ENCODE measurements at places on chromosomes 3 and 15.

DNA sequence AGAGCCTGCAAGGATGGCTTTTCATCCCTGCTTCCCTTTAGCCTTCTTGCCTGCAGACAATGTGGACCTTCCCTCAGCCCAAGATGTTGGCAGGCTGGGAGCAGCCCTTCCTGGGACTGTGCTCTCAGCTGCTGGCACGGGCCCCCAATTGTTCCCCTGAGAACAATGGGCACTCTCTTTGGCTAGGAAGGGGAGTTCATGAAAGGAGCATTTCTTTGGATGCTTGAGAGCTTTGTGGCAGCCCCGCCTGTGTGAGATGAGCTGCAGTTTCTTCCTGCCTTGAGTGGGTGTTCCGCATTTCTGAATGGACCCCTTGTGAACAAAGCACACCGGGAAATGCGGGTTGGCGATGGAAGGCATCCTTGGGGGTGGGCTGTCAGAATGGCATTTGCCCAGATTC lies 35.0 kb upstream of the BSN start:
- no peak for DNase-seq

DNA sequence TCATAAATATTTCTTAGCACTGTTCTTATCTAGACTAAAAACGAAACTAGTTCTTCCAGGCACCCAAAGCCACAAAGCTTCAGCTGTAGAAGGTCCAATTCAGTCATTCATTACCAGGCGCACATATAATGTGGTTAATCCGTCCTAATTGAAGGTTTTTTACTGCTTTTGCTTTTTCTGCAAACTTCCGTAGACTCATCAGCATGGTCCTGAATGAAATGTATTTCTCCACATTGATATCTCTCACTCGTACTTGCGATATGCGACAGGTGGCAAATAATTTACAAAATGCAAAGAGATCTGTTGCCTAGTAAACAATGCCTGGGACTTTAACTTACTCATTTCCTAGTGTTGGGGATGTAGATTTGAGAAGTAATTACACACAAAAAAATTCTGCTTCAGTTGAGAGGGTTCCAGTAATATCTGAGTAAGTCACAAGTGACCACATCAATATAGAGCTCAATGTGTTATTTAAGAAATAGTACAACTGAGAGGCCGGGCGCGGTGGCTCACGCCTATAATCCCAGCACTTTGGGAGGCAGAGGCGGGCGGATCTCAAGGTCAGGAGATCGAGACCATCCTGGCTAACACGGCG lies 75.0 kb upstream of the MBNL1 start:
- DNase-seq: peak; percentile 77

GRCh38 chr3:189298469-189299375 lies 127.0 kb downstream of the TPRG1 start:
- no peak for DNase-seq

DNA sequence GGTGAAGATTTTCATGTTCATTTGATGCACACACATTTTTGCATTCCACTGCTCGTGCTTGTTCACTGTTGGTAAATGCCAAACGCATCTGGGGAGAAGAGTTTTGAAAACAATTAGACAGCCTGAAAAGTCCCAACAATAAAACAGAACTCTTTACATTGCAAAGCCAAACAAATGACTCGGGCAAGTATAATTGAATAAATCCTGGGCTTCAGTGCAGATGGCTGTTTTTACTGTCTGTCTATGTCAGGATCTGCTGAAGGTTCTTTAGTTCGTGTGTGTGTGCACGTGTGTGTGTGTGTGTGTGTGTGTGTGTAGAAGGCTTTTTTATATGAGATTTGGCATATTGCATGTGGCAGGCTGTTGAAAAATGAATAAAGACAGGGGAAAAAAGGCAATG lies 277.5 kb upstream of the CDIN1 start:
- no peak for DNase-seq

GRCh38 chr3:127549826-127550467 lies 40.6 kb downstream of the TPRA1 start:
- DNase-seq: no peak

GRCh38 chr3:38067508-38068233 lies 28.7 kb downstream of the DLEC1 start:
- no peak for DNase-seq

DNA sequence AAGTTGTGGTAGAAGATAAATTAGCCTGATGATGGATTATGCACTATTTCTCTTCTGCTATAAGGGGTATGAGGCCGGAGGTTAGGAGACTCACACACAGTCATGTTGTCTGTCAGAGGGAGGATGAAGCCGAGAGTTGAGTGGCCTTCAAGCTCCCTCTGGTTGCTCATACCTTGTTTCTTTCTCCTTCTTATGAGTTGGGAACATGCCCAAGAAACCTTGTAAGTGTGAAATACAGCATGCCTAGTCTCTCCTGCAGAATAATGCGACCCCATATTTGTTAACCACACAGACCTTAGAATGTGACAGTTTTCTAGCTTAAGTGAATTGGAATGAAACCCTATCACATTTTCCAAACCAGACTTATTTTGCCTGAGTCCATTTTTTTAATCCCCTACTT lies 366.7 kb downstream of the PTPRG start:
- no peak for DNase-seq

GRCh38 chr3:136105044-136105443 lies 91.1 kb downstream of the MSL2 start:
- no peak for DNase-seq

Data from MV-4-11 (cell line).